ENCODE measurements at places on chromosomes 1 and 21.

DNA sequence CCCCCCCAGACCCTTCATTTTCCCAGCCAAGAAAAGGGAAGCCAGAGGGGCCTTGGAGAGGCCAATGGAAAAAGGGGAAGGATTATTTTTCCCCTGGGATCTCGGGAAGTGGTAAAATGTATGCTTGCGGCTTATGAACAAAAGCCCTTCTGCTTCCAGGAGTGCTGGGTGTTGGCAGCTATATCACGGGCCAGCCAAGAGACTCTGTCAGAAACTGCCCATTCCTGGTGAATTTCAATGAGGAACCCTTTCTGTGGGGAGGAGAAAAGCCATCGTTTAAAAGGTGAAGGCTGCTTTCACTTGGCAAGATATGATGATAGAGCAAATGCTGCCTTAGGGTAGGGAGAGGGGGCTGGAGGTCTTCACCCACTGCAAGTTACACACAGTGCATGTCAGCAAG, 69.7 kb upstream of the ZC3H12A start:
- DNase-seq, result no peak

GRCh38 chr1:208100906-208101305, 143.3 kb downstream of the PLXNA2 start:
- DNase-seq, result no peak

DNA sequence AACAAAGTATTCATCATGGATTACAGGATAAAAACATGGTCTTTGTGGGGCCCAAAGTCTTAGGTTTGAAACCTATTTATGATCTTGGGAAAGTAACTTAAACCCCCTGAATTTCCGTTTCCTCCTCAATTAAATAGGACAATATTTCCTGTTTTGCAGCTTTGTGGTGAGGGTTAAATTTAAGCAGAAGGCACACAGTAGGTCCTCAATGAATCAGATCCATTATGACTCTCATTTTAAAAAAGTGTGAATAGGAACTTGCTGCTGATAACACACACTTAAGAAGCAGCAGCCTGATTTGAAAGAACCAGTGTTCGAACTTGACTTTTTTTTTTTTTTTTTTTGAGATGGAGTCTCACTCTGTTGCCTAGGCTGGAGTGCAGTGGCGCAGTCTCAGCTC, 41.4 kb upstream of the VASH2 start:
- no peak for DNase-seq

DNA sequence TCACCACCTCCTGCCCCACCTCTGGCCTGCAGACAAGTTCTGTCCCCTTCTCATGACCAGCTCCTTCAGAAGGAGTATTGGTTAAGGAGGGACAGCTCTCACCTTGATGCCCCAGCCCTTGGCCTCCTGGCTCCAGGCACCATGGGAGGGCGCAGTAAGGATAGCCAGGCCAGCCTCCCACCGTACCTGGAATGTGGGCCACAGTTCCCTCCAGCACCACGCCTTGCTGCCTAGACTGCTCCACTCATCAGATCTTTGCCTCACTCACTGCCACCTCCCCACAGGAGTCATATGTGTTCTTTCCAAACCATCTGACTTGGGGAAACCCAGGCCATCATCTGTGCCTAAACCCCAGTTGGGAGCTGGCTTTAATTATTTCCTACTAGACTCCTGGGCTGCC, 97.0 kb downstream of the CCDC185 start:
- no peak for DNase-seq

DNA sequence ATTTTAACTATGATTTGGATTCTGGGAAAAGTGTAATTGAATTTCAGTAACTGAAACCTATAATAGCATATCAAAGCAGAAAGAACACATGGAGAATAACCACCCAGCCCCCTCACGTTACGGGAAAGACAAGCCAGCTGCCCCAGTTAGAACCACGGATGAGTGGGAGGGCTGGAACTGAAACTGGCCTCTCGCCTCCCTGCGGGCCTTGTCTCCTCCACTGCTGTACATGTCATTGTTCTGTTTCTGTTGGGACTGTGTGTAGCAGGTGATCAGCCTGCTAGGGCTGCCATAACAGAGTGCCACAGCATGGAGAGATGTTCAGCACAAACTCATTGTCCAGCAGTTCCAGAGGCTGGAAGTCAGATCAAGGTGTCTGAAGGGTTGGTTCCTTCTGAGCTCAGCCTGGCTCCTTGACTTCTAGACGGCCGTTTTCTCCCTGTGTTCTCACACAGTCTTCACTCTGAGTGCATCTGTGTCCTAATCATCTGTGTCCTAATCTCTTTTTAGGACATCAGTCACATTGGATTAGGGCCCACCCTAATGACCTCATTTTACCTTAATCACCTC, 52.4 kb downstream of the MAP3K21 start:
- no peak for DNase-seq

DNA sequence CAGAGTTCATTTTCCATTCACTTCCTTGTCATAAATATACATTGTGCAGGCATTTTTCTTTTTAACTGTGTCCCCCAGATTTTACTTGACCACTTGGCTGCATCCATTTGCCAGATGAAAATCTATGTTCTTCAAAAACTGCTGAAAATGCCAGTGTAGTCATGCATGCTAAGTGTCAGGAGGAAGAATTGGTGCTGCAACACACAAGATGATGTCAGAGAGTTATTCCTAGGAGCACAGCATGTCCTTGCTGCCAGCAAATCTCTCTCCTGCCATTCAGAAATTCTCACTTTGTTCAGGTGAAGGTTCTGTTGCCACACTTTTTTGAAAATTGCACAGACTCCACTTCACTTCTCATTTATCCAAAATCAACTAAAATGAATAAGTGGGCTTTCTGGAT, 106.4 kb upstream of the MAGI3 start:
- DNase-seq, result peak; percentile 35

GRCh38 chr1:232968965-232969364, 18.6 kb downstream of the NTPCR start:
- peak; percentile 27 for DNase-seq

DNA sequence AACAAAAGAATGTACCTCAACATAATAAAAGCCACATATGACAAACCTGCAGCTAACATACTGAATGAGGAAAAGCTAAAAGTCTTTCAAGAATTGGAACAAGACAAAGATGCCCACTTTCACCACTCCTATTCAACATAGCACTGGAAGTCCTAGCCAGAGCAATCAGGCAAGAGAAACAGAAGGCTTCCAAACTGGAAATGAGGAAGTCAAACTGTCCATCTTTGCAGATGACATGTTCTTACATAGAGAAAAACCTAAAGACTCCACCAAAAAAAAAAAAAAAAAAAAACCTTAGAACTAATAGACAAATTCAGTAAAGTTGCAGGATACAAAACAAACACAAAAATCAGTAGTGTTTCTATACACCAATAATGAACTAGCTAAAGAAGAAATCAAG, 20.2 kb downstream of the NSL1 start:
- DNase-seq, result no peak

- DNase-seq, result no peak
Measured at GRCh38 chr1:68358439-68358838, 91.3 kb downstream of the RPE65 start.

GRCh38 chr1:117572546-117572945, 33.3 kb upstream of the TENT5C start:
- no peak for DNase-seq

DNA sequence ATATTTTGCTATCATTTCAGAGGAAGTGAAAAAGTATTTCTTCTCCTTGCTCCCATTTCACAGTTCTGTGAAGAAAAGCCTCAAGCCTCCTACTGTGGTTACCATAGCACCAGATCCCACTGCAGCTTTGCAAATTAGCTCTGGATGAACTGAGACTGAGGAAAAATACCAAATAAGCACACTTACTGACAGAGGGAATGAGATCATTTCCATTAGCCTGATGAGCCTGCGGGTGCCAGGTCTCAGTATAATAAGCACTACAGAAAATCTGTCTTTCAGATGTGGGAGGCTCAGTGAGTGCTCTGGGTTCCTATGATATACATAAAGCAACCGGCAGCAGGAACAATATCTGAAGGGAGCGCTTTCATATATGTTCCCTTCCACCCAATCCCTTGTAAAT, 21.4 kb downstream of the XKR8 start:
- no peak for DNase-seq

DNA sequence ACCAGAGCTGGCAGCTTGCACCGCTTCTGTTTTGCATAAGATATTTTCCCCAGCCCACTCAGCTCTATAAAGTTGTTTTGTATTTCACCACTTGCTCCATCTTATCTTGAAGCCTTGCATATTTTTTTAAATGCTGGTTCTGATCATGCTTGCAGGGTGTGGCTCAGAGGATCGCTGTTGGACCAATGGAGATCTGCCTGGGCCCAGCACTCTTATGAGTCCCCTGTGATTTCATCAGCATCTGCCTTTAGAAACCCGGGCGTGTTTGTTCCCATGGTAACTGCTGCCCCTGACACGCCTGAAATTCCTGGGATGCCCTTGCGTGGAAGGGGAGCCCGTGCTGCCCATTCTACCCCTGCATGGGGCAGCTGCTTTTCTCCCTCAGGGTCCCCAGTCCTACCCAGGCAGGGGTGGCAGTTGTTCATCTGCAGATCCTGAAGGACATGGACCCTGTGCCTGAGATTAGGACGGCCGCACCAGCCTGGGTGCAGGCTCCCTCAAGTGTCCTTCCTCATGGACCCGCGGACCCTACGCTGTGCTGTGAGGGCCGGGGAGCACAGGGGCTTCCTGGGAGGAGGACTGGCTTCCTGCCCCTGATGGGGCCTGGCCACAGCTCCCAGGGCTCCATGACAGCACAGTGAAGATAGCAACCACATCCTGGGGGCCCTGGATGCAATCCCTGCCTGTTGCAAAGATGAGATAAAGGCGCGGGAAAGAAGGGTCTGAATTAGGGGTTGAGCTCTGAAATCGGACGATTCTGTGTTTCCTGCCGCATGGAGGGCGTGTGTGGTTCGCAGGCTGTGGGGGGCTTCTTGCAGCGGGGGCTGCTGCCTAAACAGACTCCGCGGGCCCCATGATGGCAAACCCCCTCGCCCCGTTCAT, 226.5 kb downstream of the SDCCAG8 start:
- peak; percentile 81 for DNase-seq

- DNase-seq, result no peak
Measured at GRCh38 chr21:30979054-30979453, 59.2 kb downstream of the KRTAP19-8 start.

- peak; percentile 81 for DNase-seq
Measured at GRCh38 chr1:45974541-45975269, 157.7 kb downstream of the PIK3R3 start.

DNA sequence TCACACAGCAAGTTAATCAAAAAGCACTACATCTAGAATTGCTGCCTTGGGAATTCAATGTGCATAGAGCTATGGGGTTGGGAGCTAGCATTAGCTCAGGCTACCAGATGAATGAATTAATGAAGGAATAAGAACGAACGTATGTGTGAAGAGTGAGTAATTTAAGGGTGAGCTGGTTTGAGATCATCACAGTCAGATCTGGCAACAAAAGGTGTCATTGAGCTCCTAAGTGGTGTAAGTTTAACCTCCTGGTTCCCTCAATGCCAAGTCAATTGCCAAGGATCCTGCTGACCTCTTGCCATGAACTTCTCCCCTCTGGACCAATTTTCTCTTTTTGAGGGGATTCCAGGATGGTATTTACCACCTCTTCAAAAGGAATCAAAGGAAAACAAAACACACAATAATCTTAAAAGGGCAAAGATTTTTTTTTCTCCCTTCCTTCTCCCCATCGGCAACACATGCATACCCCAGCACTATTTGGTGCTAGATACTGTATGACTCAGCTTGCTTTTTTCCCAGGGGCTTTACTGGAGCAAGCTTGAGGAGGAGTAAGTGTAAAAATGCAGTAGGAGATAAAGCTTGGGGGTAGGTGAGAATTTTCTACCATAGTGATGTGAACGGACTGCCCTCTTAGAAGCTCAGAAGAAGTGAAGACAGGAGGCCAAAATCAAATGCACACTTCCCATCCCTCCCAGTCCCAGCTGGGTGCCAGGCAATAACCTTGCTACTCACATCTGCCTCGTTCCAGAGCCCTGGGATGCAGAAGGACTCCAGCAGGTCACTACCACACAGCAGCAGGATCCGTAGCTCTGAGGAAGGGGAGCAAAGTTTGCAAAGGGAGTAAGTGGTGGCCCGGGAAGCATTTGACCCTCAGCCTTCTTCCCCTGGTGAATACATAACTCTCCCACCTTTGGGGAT, 92.0 kb downstream of the LAMC2 start:
- DNase-seq, result peak; percentile 84

GRCh38 chr1:151612501-151613281, 841 bp downstream of the SNX27 start:
- no peak for DNase-seq

DNA sequence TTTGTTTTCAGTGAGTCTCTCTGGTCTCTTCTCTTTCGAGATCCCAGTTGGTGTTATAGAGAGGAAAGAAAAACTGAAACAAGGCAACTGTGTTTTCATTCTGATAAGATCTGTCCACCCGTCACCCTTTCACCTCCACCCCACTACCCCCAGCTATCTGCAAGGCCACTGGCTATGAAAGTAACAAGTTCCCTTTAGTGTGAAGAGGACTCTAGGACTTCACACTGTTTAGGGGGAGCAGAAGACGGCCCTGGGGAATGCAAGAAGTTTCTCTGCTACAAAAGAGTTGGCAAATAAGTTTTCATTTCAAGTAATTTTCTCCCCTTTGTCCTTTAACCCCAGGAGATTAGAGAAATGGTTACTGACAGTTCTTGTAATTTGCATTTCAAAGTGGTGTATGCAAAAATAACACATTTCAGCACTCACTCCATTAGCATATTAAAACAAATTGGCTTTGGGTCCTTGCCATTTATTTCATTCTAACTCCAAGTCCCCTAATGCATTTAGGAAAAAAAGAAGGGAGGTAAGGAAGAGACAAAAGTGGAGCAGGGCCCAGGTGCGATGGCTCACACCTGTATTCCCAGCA, 79.6 kb upstream of the PPM1J start:
- DNase-seq, result no peak

- peak; percentile 17 for DNase-seq
Measured at GRCh38 chr1:47532921-47533792, 95.3 kb downstream of the FOXD2 start.

DNA sequence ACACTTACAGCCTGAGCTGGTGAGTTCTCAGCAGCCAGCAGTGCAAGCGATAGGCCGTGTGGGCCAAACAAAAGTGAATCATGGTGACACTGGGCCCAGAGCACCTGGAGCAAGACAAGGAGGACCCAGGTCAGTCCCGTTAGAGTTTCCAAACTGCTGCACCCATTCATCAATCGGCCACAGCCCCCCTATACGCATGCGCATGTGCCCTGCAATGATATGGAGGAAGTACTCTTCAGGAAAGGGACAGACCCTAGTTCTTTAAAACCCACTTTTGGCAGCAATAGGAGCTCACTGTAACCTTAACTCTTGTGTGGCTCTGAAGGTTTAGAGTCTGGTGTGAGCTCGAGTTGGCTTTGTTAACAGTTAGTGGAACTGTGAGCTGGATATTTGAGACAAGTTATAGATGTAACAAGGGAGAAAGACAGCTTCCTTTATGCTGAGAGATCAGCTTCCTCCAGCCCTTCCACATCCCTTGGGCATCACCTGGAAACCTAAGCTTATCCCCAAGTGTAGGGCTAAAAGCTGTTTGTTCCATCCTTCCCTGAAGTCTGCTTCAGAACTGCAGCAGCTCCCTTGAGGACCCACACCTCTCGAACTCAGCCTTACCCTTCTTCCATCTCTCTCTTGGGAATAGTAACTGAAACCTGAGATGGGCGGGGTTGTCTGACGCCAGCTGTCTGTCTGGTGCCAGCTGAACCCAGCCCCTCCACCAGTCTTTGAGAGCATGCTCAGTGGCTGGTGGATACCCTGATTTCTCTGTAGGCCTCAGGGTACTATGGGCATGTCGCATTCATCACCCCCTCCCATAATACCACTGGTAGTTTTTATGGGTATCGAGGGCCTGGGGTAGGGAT, 17.7 kb downstream of the NMNAT1 start:
- no peak for DNase-seq
